ENCODE measurements at places on chromosomes 6 and 20.
A peak's percentile ranks its signal among the peaks of the same experiment; 100 is the strongest.

DNA sequence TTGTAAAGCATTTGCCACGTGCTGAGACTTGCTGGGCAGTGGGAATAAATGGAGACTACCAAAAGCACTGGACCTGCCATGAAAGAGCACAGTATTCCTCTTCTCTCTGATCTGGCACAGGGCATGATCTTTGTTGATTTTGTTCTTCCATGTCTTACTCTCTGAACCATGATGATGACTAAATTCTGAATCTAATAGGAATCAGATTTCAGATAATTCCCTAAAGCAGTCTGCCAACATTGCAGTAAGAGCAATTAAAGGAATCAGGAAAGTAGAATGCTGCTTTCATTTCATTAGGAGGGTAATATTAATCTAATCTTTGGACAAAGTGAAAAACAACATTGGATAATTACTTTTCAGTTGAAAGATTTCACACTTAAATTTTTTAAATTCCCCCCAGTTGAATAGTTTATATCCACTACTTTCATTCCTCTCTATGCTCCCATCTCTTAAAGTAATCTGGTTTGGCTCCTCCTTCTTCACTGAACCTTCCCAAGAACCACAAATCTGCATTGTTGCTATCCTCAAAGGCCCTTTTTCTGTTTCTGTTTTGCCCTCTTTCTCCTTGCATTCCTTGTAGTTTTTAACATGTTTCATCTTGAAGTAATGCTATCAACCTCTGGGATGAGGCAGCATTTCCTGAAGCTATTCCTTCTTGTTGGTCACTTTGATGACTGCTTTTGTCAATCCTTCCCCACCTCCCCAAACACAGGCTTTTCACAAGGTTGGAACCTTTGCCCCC is 243.2 kb upstream of the TENT5A start:
- DNase-seq = peak; percentile 56

GRCh38 chr20:50283922-50284810 is 93.5 kb downstream of the CEBPB start:
- DNase-seq = peak; percentile 46

GRCh38 chr6:8013763-8014162 is 50.4 kb downstream of the BLOC1S5 start:
- no peak for DNase-seq

DNA sequence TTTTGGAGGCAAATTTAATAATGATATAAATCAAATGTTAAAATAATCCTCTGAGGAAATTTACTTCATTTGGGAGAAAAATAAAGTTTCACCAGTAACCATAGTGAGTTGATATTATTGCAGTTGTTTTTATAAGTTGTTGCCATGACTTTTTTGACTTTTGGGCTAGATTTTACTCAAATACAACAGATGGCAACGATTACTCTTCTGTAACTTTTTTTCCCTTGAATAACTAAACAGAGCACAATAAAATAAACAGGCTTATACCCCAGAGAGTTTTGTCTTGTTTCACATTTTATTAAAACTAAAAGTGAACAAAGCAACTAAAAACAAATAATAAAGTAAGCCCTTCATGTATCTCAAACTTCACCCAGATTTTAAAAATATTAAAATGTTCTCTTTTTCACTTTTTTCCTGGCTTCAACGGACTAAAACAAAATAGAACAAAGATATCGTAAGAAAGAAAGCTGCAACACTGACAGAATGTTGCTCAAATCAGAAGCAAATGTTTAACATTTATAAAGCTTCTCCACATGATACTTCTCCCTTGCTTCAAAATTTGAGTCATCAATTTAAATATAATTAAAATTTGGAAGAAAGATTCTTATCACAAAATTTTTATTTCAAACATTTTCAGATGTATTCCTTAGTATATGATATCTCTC is 42.5 kb upstream of the BMP5 start:
- peak; percentile 94 for DNase-seq

DNA sequence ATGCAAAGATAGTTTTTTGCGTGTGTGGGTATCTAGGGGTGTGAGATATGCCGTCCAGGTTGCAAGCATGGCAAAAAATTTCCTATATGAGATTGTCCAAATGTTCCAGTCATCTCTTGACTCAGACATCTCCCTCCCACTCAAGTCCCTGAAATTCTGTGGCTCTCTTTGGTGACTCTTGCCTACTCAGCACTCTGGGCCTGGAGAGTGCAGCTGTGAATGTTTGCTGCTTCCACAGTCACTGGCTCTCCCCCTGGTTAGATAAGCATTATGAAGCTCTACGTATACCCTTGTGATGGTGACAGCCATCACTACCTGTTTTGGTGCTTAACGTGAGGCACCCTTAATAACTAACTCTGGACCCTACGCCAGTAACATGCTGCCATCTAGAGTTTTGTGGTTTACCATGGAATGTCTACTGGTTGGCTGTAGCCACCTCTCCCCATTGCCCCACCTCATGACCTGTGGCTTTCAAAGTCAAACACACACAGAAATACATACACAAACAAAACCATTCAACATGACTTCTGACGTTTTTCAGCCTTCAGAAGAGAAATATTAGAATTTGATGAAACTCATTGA is 621.9 kb upstream of the CITED2 start:
- no peak for DNase-seq

DNA sequence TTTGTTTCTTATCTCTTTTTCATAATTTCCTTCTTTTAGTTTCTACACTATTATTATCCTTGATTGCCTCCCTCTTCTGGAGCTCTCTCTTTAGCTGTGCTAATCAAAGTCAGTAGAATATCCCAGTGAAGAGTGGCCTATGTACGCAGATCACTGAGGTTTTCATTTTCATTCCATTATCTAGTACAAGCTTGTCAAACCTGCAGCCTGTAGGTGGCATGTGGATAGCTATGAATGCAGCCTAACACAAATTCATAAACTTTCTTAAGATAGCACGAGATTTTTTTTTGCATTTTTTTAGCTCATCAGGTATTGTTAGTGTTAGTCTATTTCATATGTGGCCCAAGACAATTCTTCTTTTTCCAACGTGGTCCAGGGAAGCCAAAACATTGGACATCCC is 825.7 kb upstream of the MAP3K7 start:
- no peak for DNase-seq

GRCh38 chr20:30286157-30286556 is 971.3 kb upstream of the DEFB115 start:
- no peak for DNase-seq

- DNase-seq = no peak
Measured at GRCh38 chr6:86154852-86155251, 512.2 kb upstream of the SYNCRIP start.

- no peak for DNase-seq
Measured at GRCh38 chr20:64109831-64110391, 2.5 kb upstream of the NPBWR2 start.

GRCh38 chr6:170231293-170232185 is 59.3 kb downstream of the DLL1 start:
- DNase-seq = no peak

- DNase-seq = no peak
Measured at GRCh38 chr6:6348256-6348655, 27.8 kb upstream of the F13A1 start.

- DNase-seq = peak; percentile 40
Measured at GRCh38 chr6:56764081-56764566, 121.4 kb upstream of the DST start.

- DNase-seq = peak; percentile 82
Measured at GRCh38 chr6:148577687-148578488, 168.9 kb upstream of the UST start.

- DNase-seq = peak; percentile 85
Measured at GRCh38 chr20:53940907-53941545, 129.4 kb downstream of the BCAS1 start.

GRCh38 chr6:44154067-44154466 is 4.6 kb upstream of the CAPN11 start:
- DNase-seq = no peak

GRCh38 chr6:45808042-45808645 is 207.5 kb downstream of the CLIC5 start:
- no peak for DNase-seq

- no peak for DNase-seq
Measured at GRCh38 chr6:102742028-102742427, 1348.5 kb downstream of the GRIK2 start.

DNA sequence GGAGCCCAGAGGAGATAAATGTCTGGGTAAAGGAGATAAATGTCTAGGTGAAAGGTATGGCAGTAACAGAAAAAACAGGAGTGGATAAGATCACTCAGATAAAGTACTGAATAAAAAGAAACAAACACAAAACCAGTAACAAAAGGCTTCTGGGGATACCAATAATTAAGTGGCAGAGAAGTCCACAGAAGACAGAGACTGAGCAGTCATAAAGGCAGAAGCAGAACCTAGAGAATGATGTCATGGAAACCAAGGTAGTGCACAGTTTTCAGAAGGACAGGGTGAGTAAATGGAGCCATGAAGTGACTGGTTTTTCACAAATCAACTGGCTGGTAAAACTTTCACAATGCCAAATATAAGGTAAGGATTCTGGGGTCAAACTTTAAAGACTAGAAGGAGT is 80.9 kb upstream of the PLN start:
- DNase-seq = no peak
